Thoracic aorta (tissue), 2 donors: ENCODE measurements at places on chromosomes 13 and 19. TPM values are rescaled to one million over a fixed set of nuclear protein-coding genes. Genes with fewer than 3 reads are reported as not detected.
A peak's percentile ranks its signal among the peaks of the same experiment; 100 is the strongest.

- H3K27me3 ChIP-seq, result no peaks in the 10 kb centered on the region
- no peak overlapping the region for H3K27ac ChIP-seq
- peak overlapping the region; percentile 97 for H3K4me3 ChIP-seq
- no peak for DNase-seq
Measured at GRCh38 chr19:34961775-34962686, 2.0 kb downstream of the ZNF792 start.

- no peak for DNase-seq
- no peaks in the 10 kb centered on the region for H3K27me3 ChIP-seq
- no peak overlapping the region for H3K27ac ChIP-seq
- H3K4me1 ChIP-seq, result no peaks in the 10 kb centered on the region
- H3K4me3 ChIP-seq, result no peak overlapping the region
Measured at GRCh38 chr13:52179925-52180324, 20.5 kb upstream of the NEK3 start.

DNA sequence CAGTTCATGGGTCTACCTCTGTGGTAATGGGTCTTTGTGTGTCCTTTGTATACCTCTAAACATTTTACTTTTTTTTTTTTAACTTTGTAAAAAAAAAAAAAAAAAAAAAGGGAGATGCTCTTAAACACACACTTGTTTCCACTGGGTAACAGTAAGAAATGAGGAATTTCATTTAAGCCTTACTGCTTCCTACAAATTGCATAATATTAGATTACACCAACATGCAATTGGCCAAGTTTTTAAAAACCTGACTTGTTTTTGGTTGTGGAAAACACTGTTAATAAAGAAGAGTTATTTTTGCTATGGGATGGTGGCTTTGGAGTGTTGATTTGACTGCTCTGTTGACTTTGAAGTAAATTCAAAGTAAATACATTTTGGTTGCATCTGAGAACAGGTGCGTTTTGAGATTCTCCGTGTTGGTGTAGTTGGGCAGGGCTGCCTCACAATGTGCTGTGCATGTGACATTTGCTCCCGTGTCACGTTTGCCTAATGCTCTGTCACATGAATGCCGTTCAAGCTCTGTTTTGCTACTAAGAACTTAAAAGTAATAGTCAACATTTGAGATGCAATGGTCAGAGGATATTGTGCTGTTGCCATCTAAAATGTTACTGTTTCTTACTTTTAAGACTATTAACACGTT lies 202.4 kb downstream of the LMO7 start:
- peaks cover 25% of the 10 kb centered on the region for H3K36me3 ChIP-seq
- H3K27me3 ChIP-seq, result no peaks in the 10 kb centered on the region
- no peak overlapping the region for H3K4me3 ChIP-seq
- H3K4me1 ChIP-seq, result no peaks in the 10 kb centered on the region
- H3K27ac ChIP-seq, result no peak overlapping the region

The SULT2A1 gene
- total RNA-seq, result not detected

DNA sequence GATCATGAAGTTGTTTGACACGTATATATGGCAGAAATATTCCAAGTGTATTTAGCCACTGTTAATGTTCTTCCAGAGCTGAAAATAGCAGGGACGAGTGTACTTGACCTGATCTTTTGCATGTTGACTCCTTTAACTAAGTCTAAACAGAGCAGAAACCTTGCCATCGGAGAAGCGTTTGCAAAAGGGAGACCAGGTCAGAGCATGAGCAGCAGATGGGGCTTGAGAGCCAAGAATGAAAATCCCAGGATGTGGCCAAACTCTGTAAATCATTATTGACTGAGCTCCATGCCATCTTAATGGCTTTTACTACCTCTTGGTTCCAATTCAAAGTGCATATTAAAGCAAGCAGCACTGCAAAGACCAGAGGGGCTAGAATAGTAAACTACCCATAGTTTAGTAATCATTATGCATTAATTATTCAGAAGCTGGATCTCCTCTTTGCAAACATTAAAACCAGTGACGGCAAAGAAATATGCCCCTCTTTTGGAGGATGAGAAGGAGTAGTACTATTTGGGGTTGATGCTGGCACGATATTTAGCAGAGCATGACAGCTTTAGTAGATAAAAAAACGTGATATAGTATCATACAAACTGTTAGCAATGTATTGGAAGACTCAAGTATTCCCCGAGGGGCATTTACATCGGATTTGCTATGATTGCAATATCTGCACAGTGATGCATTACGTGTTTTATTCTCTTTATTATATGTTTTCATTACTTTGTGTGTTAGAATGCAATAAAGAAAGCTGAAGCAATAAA lies 55.7 kb downstream of the FAM216B start:
- H3K4me1 ChIP-seq, result no peaks in the 10 kb centered on the region
- no peak overlapping the region for H3K4me3 ChIP-seq
